ENCODE measurements at places on chromosomes 5 and 9.

DNA sequence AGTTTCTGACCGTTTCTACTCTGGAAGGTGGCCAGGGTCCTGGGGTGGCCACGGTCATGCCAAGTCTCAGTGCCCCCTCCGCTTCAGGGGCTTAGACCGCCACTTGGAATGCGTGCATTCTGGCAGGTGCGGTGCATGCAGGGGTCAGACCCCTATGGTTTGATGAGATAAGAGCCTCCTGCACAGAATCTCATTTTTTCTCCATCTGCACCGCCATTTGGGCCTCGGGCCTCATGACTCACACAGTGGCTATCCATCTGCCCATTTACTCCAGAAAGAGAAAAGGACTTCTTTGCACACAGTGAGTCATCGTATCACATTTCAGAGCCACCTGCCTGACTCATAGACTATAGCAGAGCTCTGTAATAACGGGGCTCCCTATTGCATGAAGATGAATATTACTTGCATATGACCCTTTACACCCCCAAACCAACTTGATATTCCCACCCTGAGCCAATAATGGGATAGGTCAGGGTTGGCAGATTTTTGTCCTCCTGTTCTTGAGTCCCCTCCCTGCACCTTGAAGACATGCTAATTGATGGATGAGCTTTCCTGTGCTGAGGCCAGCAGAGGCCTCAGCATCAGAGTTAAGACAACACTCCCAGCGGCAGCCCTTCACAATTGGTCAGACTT, 157.4 kb downstream of the NR3C1 start:
- no peak for DNase-seq

- DNase-seq: no peak
Observed at GRCh38 chr9:14924230-14925219, 14.3 kb upstream of the FREM1 start.

DNA sequence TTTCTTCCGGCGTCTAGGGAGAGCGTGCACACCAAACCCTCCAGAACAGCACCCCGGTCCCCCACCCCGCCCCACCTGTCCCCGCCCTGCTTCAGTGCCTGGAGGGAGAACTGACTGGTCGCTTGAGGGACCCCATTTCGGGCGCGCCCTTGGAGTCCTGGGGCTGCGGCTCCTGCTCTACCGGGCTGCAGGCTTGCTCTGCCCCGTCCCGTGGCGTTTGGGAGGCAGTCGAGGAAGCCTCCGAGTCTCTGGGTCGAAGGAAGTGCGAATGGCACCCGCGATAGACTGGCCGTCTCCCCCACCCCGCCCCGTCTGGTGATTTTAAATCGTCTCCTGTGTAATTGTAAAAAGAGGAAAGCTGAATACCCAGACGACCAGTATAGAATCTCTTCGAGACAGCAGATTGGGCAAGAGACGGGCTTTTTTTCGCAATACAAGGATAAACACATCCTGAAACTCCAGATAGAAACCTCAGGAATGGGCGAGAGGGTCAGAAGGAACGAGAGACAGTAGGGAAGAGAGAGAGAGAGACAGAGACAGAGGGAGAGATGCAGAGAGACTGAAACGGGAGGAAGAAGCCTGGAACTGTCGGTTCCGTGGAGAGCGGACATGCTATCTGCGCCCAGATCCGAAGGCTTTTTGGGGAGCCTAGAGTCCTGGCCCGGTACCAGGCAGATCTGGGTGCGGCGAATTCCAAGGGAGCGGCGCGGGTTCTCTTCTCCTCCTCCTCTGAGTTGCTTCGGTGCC, 9.9 kb downstream of the PRDM6 start:
- DNase-seq: no peak

GRCh38 chr5:139954462-139954861, 88.6 kb downstream of the NRG2 start:
- no peak for DNase-seq

DNA sequence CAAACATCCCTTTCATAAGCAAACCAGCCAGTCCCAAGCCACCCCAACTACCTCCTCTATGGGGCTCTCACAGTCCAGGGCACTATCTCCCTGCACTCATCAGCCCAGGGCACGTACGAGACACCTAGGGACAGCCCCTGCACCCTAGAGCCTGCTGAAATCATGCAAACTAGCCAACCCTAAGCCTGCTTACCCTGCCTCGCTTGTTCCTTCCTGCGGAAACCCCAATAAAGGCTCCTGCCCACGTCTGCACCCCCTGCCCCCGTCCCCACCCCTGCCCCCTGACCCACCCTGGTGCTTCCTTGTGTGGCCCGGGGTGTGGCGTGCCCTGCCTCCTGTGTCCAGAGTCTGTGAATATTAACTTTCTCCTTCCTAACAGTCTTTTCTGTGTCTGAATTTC, 135.9 kb downstream of the GADD45G start:
- peak; percentile 32 for DNase-seq

DNA sequence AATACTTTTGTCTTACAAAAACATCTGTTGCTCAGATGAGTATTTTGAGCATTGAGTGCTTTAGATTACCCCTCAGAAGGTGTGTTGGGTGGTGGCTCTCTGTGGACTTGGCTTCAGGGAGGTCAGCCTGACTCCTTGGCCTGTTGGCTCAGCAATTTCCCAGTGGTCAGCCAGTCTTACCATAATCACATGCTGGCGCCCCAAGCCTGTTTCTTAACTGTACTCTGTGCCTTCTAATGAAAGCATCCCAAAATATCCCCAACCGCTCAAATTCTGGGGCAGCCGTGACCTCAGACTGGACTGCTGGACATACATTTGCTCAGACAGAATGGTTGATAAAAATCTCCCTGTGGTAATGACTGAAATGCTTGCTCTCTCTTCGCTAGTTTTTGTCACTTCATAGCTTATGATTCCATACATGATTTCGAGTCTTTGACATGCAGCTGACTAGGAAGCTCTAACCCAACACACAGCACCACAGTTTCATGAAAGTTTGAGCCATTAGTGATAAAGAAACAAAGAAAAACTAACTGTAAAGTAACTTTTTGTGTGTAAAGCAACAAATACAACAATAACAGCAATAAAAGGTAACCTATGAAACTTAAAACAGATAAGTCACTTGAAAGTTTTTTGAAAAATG, 562.2 kb upstream of the MEF2C start:
- no peak for DNase-seq

DNA sequence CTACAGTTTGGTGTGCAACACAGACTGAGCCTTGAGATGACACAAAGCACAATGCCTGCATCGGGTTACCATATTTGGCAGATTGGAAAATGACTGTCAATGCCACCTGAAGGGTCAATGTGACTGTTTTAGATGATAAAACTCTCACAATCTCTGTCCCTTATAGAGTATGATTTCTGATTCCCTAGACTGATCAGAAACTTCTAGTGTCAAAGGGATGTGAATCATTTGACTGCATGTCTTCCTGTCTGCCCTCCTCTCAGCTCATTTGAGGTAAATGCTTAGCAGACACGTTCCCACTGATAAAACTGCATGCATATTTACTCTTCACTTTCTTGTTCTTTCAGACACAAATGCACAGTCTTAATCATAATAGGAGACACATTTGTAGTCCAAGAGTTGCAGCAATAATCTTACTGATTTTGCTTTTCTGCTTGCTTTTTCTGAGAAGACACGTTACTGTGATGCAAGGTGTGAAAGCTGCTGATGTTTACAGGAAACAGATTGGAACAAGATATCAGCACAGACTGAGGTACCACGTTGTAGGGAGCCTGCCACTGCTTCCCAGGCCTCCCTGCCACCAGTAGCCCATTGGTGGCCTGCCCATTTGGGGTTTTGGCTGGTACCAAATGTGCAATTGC, 77.8 kb downstream of the GCNT4 start:
- peak; percentile 37 for DNase-seq

DNA sequence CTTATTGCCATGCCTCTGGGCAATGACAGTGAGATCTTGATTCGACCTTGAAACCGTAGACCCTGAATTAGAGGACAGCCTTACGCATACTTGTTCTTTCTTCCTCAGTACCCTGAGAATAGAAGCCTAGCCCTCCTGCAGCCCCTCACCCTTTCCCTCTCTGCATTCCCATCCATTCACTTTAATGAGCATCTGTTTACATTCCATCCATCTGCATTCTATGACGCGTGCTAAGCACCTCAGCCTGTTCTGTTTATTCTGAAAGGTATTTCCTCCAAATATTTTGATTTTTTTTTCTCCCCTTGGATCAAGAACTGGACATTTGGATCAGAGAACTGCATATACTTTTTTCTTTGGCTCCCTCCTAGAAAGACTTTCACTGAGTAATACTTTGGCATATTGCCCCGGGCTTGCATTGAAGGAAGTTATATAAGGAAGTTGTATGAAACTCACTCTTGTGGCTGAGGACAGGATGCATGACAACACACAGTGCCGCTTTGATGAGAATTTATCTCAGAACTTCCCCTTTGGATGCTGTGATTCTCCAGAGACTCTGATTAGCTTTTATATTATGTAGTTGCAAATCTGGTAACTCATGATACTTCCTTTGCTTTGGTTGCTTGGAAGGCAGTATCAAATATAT, 15.7 kb downstream of the TMEM8B start:
- DNase-seq: peak; percentile 64

- no peak for DNase-seq
Observed at GRCh38 chr9:135600296-135600817, 38.8 kb downstream of the PAEP start.

- no peak for DNase-seq
Observed at GRCh38 chr5:38739011-38739704, 106.7 kb upstream of the OSMR start.

- DNase-seq: no peak
Observed at GRCh38 chr5:120640778-120641177, 176.7 kb downstream of the PRR16 start.

DNA sequence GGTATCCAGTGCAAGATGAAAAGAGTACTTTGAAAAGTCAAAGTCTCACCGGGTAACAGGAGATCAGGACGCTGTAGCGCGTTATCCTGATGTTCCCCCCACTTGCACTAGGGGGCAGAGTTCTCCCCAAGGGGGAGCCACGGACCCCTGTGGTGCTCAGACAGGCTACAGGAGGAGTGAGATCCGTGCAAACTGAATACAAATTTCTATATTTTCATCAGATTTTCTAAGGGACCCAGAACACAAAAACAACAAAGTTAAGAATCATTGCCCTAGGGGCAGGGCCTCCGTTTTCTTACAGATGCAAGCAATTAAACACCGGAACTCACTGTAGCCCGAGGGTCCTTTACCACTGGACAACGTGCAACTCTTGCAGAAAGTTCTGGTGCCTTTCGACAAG, 2.0 kb downstream of the MYO10 start:
- no peak for DNase-seq

- DNase-seq: no peak
Observed at GRCh38 chr5:130773813-130774212, 391.2 kb downstream of the HINT1 start.

GRCh38 chr9:18847576-18848275, 185.3 kb downstream of the SAXO1 start:
- no peak for DNase-seq

- DNase-seq: no peak
Observed at GRCh38 chr9:69299315-69299714, 25.7 kb upstream of the ENTREP1 start.

GRCh38 chr9:4298255-4299004, 1.4 kb downstream of the GLIS3 start:
- DNase-seq: peak; percentile 2

- DNase-seq: no peak
Observed at GRCh38 chr5:143056792-143057579, 286.8 kb downstream of the ARHGAP26 start.

GRCh38 chr9:18617759-18618158, 143.8 kb downstream of the ADAMTSL1 start:
- no peak for DNase-seq

DNA sequence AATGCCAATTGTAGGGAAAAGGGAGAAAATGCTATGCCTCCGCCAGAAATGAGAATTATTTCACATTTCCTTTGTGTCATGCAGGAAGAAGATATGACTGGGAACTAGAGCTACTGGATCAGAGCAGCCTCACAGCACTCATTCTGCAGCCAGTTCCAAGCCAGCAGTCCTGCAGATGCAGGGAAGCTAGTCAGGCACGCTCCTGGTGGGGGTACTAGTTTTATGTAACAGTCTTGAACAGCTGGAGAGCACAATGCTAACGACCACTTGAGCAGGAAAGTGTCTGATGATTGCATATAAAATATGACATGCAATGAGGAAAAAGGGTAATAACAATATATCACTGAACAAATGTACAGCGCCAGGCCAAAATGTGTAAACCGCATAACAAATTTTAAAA, 21.7 kb downstream of the CDH10 start:
- DNase-seq: no peak

- no peak for DNase-seq
Observed at GRCh38 chr5:142819825-142820224, 49.6 kb downstream of the ARHGAP26 start.

All from CD4-positive, alpha-beta T cell treated with Interleukin-6 at 100 ng/mL for 8 hours (primary cell).